ENCODE measurements at places on chromosomes 7 and 10.

DNA sequence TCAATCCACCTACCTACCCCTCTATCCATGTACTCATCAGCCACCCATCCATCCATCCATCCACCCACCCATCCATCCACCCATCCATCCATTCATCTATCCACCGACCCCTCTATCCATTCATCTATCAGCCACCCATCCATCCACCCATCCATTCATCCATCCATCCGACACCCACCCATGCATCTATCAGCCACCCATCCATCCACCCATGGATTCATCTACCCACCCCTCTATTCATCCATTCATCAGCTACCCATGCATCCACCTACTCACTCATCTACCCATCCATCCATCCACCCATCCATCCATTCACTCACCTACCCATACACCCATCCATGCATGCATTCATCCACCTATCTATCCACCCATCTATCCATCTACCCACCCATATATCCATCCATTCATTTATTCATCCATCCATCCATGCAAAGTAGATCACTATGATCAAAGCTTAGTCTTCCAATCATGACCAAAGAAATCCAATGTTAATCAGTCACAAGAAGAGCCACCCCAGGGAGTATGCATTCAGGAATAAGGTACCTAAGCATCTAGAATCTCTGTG is 27.7 kb upstream of the ZNF467 start:
- DNase-seq, result no peak

- no peak for DNase-seq
Measured at GRCh38 chr10:49620841-49621378, 7.1 kb downstream of the CHAT start.

DNA sequence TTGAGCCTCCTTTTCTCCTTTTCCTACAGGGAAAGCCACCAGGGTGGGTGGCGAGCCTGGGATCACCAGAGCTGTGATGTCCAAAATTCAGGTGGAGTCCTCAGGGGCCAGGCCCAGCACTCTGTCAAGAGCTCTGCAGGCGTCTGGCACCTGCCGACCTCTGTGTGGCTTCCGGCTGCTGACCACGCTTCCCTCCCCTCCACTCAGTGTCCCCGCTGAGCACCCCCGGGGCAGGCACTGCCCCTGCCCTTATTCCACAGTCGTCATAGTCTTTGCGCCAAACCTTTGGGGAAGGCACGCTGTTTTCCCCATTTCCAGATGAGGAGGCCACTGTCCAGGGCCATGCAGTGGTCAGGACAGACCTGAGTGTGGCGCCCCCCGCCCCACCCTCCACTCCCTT is 7.5 kb downstream of the MTG1 start:
- no peak for DNase-seq

DNA sequence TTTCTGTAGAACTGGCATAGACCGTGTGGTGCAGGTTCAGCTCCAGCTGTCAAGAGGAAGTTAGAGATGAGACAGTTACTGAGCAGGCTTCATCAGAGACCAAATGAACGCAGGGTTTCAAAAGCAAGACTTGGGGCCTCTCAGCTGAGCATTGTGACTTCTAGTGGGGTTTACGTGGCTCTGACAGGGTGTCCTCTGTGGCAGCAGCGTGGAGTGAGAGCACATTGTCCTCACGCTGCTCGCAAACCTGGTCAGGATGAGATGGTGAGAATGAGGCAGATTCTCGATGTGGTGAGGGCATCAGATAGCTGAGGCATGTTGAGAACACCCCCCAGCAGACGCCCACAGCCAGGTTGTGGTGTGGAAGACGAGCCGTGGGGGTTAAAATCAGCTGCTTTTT is 126.0 kb downstream of the DNAJB6 start:
- no peak for DNase-seq

DNA sequence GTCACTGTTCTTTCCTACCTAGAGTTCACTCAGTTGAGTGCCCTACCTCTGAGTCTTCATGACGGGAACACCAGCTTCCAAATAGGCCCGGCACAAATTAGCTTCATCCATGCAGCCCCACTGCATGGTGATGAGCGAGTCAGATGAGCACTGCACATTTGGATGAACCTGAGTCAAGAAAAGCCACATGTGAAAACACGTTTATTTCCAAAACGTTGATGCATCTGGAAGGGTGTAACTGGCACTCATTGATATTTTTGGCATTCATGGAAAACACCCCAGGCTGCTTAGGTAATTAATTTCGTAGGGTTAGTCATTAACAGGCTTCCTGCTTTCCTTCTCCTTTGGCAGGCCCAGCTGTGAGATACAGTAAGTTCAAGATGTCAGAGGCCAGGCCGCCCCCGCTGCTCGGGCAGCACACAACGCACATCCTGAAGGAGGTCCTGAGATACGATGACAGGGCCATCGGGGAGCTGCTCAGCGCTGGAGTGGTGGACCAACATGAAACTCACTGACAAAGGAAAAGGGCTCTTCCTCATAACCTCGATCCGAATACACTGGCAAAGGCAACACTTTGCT is 725.2 kb downstream of the SUGCT start:
- no peak for DNase-seq

DNA sequence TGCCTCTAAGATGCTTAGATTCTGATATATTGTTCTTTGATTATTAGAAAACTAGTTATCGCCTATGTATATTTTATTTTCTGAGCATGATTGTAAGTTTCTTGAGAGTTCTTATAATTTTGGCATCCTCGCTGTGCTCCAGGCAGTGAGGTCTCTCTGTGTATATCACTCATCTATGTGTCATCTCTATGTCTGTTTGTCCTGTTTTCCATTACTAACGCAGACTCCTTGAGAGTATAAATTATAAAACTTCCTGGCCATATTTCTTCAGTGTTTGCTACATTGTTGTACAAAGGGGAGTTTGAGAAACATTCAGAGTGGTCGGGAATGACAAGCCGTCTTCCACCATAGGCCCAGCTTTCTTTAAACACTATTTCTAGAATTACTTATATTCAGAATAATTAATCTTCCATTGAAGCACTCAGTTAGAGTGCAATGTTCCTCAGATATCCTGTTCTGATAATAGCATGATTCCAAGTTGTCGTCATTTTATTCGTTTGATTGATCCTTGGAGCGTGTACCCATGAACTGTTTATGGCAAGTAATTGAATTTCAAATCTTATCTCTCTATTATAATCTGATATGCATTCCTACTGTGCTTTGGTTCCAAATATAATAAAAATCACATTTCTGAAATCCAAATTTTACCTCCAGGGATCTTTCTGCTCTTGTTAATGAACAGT is 206.6 kb downstream of the BAMBI start:
- no peak for DNase-seq

DNA sequence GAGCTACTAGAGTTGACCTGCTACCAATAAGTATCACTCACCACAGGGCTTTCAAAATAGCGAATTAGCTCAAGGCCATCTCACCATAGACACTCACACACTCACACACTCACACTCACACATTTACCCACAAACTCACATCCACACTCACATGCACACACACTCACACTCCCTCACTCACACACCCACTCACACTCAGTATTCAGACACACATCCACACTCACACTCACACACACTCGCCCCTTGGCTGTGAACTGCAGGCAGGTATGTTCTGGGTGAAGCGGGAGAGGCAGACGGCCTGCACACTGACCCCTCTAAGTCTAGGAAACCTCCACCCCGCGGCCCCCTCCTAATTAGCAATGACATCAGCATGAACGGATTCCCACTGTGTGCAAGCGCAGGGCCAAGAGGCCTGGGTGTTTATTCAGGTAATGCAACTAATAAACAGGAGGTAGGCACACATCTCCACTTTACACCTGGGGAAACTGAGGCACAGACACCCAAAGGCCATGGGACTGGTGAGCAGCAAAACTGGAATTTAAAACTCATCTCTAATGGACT is 94.6 kb downstream of the ADARB2 start:
- no peak for DNase-seq

DNA sequence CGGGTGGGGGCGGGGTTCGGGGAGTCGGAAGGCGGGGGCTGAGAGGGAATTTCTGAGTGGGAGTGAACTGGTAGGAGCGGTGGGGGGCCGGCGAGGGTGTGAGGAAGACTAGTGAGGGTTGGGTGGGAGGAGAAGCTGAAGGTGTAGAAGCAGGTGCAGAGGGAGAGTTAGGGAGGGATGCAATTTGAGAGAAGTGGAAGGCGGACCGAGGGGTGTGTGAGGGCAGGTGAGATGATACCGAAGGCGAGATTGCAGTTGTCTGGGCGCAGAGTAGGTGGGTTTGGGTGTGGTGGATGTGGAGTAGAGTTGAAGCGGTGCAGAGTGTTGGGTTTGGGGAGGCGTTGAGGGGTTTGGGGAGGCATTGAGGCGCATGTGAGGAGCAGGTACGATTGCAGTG is 643 bp downstream of the KAT6B start:
- no peak for DNase-seq

DNA sequence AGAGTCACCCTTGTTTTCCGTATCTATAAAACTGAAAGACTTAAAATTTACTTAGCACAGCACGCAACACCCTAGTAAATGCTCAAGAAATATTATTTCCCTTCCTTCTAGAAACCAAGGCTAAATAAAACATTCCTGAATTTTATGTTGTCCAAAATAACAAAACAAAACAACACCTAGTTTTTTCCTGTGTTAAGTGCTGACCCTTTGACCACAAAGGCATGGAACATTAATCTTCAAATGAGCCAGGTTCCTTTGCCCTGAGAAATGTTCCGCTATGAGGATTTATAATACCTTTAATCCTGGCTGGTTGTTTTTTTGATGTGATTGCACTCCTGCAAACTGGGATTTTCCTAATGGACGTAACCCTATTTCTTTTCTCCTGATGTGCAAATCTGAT is 29.0 kb upstream of the DGKI start:
- no peak for DNase-seq

DNA sequence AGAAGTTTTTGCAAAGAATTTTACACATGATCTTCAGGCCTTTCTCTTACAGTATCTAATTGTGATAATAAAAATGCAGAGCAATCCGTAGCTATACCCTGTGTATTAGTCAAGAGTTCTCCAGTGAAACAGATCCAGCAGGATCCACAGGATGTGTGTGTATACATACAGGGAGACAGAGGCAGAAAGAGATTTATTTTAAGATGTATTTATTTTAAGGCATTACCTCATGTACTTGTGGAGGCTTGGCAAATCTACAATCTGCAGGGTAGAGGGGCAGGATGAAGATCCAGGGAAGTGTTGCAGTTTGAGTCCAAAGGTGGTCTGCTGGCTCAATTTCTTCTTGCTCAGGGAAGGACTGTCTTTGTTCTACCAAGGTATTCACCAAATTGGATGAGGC is 41.7 kb downstream of the ARHGAP12 start:
- DNase-seq, result no peak

- DNase-seq, result no peak
Measured at GRCh38 chr10:126478546-126478945, 90.3 kb upstream of the ADAM12 start.

DNA sequence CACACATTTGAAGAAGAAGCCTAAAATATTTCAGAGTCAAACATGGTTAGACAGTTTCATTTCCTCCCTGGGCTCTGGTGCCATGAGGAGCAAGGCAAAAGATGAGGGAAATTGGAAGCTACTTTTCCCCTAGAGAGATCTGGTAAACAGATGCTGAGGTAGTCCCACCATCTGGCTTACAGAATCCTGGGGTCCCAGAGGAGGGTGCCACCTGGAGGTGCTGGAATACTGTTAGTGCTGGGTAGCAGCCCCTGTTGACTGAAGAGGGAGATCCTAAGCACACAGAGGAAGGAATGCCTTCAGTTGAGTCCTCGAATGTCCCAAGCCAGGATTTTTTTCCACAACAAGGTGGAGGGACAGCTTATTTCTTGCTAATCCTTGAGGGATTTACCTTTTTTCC is 160.1 kb downstream of the FZD1 start:
- DNase-seq, result no peak

DNA sequence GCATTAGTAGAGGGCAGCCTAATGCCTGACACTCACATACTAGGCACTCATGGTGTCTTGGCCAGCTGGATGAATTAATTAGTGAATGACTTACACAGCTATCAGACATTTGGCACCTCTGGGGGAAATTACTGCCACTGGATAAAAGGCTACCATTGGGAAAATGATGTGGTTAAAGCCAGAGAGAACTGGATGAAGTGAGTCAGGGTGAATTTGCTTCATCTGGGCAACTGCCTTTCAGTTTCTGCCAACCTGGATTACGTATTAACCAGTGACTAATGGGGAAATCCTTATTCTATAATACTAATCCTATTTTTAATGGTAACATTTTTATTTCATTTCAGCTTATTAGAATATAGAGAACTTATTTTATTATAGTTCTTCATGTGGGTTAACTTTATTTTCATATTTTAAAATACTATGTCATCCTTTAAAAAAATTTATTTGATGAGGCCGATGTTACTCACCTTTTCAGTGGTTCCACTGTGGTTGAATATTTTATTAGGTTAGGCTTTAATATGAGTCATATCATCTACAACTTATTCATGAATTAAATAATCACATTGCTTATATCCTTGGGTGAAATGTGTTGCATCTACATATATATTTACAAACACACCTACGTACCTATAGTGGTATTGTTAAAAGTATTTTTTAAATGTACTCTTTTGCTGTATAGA is 85.6 kb upstream of the CAPZA2 start:
- DNase-seq, result no peak

DNA sequence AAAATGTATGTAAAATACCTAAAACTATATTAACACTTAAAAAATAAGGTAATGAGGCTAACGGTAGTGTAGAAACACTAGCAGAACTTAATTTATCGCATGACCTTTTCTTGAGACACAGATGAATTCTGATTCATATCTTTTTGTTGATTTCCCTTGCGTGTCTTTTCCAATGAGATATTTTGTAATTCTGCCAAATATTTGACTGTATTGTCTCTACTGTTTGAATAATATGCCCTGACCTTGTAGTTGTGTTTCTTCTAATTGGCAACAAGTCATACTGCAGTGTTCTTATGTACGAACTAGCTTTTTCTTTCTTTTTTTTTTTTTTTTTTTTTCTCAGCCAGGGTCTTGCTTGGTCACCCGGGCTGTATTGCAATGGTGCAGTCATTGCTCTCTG is 9.2 kb upstream of the ABCB1 start:
- DNase-seq, result no peak

DNA sequence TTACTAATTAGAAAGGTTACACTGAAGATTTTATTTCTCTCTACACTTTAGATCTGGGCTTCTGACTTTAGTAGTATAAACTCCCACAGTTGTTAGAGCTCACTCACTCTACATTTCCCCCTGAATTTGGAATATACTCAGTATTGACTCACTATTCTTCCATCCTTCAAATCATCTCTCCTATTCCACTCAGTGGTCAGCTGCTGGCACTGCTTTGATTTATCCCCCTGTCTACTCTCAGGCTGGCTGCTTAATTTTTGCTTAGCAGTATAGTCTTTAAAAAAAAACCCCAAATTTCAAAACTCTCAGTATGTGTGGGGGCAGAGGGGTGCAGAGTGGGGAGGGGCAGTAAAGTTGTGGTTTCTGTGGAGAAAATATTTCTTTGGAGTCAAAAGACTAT is 68.9 kb downstream of the CDK6 start:
- no peak for DNase-seq

GRCh38 chr10:74263996-74264395 is 113.0 kb downstream of the ADK start:
- no peak for DNase-seq

GRCh38 chr10:113059371-113059780 is 109.3 kb downstream of the TCF7L2 start:
- no peak for DNase-seq

GRCh38 chr7:158849768-158850544 is 6.4 kb upstream of the DYNC2I1 start:
- DNase-seq, result no peak

- DNase-seq, result no peak
Measured at GRCh38 chr10:117987244-117987909, 59.4 kb downstream of the RAB11FIP2 start.

- no peak for DNase-seq
Measured at GRCh38 chr10:74071157-74071556, 73.2 kb downstream of the VCL start.

Measured in activated T-helper 1 cell treated with anti-CD3 and anti-CD28 coated beads, Interleukin-2, amount 50 U/mL, for 16 hours (primary cell).